ENCODE measurements at places on chromosomes 4 and X.

GRCh38 chrX:115494161-115494560 is 66.8 kb upstream of the PLS3 start:
- DNase-seq: no peak

DNA sequence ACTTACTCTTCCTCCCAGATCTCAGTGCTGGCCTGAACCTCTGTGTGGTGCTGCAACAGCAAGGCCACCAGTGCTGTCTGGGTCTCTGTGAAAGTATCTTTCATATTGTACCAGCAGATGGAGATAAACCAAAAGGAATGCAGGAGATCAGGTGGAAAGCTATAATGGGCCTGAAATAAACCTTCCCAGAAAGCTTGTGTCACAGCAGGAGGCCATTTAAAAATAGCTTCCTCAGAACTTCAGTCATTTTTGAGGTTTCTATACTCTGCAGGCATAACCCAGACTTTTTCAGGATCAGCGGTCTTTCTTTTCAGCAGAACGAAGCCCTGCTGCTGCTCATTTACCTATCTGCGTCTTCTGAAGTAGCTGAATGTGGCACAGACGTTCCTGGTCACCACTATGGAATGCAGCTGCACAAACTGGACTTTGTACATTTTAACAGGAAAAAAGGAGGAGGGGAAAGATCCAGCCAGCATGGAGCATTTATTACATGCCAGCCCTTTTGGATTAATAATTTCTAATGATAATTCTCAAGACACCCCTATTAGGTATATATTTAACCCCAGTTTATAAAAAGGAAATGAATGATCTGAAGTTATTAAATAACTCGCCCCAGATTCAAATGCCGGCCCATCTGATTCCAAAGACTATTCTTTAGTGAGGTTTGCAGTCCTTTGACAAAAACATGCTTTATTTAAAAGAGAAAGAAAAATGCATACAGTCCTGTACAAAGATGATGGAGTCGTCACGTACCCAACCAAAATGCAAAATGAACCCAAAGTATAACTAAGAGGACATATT is 119.7 kb downstream of the NFKB1 start:
- DNase-seq: no peak

DNA sequence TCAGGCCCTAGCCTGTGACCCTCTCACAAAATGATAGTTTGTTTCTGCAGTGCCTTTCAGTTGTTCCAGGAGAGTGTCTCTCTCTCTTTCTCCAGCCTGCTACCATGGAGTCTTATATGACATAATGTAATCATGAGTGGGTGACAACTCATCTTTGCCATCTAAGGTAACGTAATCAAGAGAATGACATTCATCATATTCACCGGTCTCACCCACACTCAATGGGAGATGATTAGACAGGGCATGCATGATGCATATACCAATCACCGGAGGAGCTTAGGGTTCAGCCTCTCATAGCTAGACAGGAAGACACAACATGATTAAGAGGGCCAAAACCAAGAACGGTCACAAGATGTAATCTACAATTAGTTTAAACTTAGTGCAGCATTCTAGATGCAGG is 97.1 kb upstream of the FAM9B start:
- DNase-seq: no peak

DNA sequence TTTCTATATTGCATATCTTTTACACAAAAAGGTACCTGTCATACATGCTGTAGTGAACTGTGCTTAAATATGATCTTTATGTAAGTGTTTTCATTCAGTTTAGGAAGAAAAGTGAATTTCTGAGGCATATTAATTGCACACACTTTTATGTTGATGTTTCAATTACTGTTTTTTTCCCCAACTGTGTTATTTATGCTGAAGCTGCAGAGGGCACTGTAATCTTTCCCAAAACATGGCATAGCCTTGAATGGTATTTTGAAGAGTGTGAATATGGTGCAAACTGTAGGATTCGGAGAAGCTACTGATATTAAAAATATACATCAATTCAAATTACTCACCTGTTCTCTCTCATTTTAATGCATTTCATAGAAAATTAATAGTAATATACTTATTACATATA is 6.0 kb upstream of the CENPE start:
- peak; percentile 0 for DNase-seq

- no peak for DNase-seq
Measured at GRCh38 chrX:124395145-124395880, 49.0 kb downstream of the SH2D1A start.

DNA sequence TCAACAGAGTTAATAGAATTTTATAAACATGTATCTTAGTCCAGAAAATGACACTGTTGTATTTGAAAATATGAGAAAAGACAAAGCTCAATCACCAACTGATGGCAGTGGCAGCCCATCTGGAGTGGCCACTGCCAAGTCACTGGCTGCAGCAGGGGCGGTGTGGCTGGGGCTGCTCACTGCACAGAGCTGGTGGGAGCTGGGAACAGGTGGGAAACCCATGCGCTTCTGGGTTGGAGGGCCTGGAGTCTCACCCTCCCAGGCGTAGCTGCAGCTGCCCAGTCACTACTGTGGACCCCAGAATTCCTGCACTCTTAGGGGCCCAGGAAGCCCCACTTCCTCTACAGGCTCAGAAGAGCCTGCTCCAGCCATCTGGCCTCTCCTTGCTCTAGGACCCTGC is 251.8 kb upstream of the NDST4 start:
- no peak for DNase-seq

DNA sequence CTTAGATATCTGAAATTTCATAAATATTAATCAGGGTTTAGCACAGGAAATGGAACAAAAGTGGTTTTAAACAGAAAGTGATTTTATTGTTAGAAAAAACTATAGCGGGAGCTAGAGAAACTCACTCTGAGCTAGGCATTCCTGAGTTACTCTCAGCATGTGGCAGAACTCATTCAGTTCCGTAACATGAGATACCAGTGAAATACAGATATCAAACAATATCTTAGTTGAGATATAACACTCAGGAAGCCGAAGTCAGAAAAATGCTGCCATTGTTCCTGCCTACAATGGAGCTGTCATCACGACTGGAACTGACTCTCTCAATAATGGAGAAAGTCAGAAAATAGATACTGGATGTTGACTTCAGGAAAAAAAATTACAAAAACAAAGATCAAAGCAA is 1428.7 kb downstream of the PCDH18 start:
- DNase-seq: no peak

DNA sequence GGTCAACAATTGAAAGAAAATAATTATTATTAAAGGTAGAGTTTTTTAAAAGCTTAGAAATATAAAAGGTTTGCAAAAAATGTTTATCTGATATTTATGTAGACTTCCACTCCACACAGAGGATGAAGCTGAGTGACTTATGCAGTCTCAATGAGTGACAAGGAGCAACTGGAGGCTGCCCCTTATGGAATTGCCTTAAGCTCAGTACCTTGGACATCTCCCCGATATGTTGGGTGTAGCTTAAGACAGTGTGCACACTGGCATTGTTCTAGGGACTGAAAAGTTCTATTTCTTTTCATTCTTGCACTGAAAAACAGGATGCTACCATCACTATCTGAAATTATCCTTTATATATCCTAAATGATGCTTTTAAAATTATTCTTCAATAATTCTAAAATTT is 292.1 kb downstream of the PRDM5 start:
- no peak for DNase-seq

DNA sequence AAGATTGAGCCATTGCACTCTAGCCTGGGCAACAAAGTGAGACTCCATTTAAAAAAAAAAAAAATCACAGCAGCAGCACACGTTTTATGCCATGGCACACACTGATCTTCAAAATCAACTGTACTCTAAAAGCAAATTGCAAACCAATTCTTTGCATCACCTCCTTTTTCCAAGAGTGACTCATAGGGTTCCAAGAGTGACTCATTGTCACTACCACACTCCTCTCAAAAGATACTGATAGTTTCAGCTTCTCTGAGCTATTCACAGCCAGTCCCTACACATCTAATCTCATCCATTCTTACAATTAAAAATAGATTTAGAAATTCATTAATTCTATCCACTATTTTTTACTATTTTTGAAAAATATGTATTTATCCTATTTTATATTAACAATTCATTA is 1494.9 kb upstream of the AGA start:
- no peak for DNase-seq

- no peak for DNase-seq
Measured at GRCh38 chr4:68167706-68168105, 38.0 kb upstream of the TMPRSS11F start.

- DNase-seq: no peak
Measured at GRCh38 chrX:149453030-149453429, 52.1 kb downstream of the IDS start.

- DNase-seq: no peak
Measured at GRCh38 chr4:3250438-3250955, 1.5 kb downstream of the MSANTD1 start.

DNA sequence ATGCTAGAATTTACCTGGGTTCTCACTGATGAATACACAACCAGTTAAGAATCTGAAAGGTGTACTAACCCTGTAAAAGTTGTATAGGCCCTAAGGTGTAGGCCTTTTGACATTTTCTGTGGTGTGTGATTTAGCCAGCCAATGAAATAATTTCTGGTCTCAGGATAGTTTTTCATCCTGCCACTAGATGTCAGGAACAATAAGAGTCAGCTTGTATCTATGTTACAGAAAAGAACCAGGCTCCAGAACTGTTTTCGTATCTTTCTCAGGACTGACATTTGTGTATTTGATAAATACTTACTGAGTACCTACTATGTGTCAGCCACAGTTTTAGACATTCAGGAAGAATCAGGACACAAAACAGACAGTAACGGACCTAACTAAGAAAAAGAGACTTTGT is 673.6 kb upstream of the TENM3 start:
- DNase-seq: no peak

DNA sequence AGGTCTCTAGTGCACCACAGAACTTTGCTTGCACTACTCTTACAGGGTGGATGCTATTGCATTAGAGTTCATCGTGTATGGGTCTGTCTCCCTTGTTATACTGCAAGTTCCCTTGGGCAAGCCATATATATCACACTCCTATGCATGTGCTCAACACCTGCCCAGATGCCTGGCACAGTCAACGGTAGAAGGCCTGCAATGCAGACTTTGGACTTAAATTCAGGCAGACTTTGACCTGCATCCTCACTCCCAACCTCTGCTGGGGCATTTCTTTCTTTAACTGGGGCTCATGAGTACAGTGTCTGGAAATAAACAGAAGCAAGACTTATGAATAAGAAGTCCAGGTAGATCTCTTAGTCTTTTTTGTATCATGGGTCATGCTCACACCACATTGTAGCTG is 148.2 kb downstream of the LDB2 start:
- no peak for DNase-seq

DNA sequence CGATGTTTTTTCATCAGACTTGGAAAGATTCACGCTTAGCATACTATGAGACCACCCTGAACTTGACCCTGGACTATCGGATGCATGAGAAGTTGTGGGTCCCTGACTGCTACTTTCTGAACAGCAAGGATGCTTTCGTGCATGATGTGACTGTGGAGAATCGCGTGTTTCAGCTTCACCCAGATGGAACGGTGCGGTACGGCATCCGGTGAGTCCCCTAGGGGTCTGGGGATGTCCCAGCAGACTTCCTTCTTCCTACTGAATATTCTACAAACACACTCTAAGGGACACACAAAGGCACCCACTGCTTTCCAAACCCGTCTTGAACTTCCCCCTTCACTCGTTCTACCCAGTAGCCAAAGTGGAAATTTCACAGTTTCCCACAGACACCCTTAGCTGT is 9.3 kb downstream of the GABRQ start:
- no peak for DNase-seq

GRCh38 chrX:94107981-94108380 is 434.0 kb downstream of the FAM133A start:
- no peak for DNase-seq

GRCh38 chrX:148611993-148612392 is 111.6 kb downstream of the AFF2 start:
- no peak for DNase-seq

DNA sequence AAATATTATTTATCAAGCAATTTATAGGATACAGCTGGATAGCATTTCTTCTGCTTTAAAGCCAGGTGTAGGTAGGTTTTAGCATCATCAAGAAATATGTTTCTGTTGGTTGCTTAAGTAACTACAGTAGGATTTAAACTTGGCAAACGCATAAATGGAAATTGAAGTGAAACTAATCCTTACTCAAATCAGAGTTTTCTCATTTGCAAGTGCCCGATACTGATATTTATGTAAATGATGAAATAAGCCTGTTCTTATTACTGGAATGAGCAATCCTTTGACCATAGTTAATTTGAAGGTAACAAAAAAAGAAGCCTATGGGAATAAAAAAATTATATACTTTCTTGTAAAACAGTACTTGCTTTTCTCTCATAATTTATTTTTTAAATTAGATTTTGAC is 23.2 kb upstream of the PIGA start:
- no peak for DNase-seq

DNA sequence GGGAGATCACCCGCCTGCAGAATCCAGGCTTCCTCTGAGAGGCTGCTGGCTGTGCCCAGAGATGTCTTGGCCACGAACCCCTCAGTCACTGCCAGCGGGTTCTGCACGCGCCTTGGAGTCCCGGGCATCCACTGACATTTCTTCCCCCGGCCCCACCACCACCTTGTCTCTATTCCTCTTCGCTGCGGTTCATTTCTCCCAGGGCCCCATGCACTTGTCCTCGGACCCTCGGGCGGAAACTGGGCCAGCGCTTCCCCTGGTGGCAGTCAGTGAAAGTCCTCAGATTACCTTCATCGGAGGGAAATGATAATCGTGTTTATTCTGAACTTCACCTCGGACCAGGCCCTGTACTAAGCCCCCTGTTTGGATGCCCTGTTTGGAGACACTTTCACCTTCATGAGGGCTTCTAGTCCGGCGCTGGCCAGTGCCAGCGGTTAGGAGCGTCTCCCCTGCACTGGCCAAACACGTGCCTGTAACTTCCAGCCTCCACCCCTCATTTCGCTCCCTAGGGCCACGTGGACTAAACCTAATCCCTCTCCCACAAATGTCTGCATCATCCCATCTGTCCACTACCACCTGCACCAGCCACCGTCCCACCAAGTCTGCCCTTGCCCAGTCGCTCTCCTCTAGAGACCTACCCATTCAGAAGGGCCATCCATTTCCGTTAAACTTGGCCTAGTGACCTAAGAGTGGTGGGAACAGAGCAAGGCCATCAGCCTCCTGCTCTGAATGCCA is 82.0 kb downstream of the DCTD start:
- DNase-seq: no peak

DNA sequence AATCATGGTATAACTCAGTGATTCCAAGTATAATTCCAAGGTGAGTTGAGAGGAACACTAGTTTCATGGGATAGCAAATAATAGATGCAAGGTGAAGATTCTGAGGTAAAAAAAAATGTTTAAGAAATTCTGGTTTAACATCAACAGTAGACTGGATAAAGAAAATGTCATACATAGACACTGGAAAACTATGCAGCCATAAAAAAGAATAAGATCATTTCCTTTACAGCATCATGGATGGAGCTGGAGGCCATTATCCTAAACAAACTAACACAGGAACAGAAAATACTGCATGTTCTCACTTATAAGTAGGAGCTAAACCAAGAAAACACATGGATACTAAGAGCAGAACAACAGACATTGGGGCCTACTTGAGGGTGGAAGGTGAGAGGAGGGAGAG is 54.6 kb upstream of the LEF1 start:
- no peak for DNase-seq

GRCh38 chr4:20433097-20433705 is 181.5 kb downstream of the SLIT2 start:
- no peak for DNase-seq

Measured in NCI-H2171 (cell line).